ENCODE measurements at places on chromosomes 7 and 10. TPM values are rescaled to one million over a fixed set of nuclear protein-coding genes. Genes with fewer than 3 reads are reported as not detected.

DNA sequence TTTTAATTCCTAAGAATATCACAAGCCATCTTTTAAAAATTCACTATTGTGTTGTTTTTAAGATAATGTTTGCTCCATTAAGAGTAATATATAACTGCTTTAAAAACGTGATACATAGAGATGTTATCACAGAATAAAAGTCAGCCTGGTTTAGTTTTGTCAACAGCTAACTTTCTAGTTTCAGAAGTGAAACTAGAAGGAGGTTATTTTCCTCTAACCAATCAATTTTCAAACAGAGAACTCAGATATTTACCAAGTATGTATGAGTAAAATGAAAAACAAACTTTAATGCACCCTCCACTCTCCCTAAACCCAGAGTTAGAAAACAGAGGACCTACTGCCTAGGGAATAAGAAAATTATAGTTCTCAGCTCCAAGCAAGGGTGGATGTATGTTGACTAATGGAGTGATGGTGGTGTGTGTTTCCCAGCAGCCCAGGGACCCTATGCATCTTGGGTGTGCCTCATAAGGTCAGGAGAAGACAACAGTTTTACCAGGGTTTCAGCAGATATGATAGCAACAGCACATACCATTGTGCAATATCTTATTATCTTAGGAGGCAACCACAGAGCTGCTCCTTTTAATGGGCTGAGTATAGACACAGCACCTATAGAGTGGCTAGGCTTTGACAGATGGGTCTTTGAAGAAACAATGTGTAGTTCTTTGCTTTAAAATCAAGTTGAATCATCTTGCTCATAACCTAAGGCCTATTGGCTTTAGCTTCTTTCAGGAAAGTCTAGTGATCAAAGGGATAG lies 58.4 kb downstream of the PTPRZ1 start:
- no peak for DNase-seq

DNA sequence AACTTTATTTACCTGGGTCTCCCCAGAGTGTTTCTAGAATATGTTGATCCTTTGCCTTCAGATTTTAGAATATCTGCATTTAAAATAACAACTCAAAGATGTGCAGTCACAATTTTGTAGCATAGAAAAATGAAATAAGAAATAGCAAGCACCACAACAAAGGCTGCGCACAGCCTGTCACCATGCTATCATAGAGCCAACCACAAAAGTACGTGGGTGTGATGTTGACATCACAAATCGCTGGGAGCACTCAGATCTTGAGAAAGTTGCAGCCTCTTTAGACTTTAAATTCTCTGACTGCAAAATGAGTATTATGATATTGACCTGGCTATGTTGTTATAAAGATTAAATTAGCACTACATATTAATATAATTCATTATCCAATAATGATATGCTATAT lies 177.9 kb downstream of the TNS3 start:
- DNase-seq: no peak

- DNase-seq: no peak
These were observed 384.0 kb downstream of the KCNMA1 start for GRCh38 chr10:77253556-77254064.

The MGMT gene
- 15.4 TPM for total RNA-seq

DNA sequence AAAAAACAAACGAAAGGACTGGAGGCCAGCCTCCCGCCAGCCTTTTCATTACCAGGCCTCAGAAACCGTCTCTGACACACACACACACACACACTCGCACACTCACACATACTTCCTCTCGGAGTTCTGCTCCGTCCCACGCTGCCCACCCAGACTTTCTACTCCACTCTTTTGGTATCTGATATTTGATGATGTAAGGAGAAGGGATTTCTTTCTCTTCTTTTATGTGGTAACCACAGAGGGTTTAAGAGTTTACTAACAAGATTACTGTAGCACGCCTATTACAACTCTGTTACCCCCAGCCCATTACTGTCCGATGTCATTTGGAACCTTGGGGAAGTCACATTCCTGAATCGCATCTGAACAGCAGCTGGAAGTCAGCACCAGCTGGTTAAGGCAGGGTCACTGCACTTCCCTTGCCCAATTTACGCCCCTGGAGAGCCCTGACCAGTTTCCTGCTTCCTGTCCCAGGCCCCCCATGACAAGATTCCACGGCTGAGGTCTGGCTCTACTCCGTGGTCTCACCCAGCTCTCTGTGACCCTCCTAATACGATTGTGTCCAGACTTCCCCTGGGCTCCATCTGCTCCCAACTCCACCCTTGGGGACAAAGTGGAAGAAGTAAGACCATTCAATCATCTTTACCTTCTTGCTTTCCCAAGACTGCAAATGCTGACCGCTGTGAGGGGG lies 1.1 kb downstream of the DENND2A start:
- DNase-seq: no peak

GRCh38 chr10:13608246-13608853 lies 21.6 kb downstream of the PRPF18 start:
- DNase-seq: no peak

- no peak for DNase-seq
These were observed 41.5 kb upstream of the PLEKHA1 start for GRCh38 chr10:122333037-122333436.

DNA sequence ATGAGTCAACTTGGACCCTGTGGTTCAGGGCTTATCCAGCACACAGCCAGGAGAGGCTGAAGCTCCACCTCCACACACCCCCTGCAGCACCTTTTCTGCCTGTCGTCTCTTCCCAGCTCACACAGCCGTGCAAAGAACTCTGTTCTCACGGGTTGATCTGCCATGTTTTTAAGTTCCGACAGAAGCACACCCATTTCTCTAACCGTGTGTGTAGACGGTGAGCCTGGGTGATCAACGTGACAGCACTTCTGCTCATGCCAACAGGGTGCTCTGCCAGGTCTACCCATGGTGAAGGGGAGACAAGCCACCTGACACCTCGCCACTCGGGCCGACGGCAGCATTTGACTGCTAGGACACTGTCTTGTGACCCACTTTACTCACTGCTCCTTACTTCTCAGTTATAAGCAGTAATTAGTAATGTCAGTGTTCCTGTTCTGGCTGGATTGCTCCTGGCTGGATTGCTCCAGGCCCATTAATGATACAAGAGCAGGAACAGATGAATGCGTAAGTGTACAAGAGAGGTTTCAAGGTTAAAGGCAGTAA lies 90.5 kb downstream of the RNF216 start:
- DNase-seq: peak; percentile 68

Data from left ventricle myocardium inferior (tissue), 1 donor.